IMR-90 (cell line): ENCODE measurements at places on chromosomes 13 and 19.

GRCh38 chr19:51602189-51602854 lies 27.9 kb downstream of the SIGLEC5 start:
- H3K4me3 ChIP-seq = no peak overlapping the region
- no peak overlapping the region for H3K27ac ChIP-seq
- DNase-seq = no peak
- no peaks in the 10 kb centered on the region for H3K4me1 ChIP-seq

- no peak overlapping the region for H3K4me3 ChIP-seq
- no peak overlapping the region for H3K27ac ChIP-seq
- no peaks in the 10 kb centered on the region for H3K36me3 ChIP-seq
- no peaks in the 10 kb centered on the region for H3K4me1 ChIP-seq
- DNase-seq = no peak
- H3K27me3 ChIP-seq = no peaks in the 10 kb centered on the region
Measured at GRCh38 chr13:111614613-111615012, 294.2 kb downstream of the TEX29 start.

- H3K4me1 ChIP-seq = peaks cover 4% of the 10 kb centered on the region
- H3K36me3 ChIP-seq = no peaks in the 10 kb centered on the region
- H3K27ac ChIP-seq = no peak overlapping the region; the same call in 1 of the 2 replicates
Measured at GRCh38 chr19:13637664-13638063, 126.7 kb upstream of the MRI1 start.

GRCh38 chr19:32824916-32825608 lies 44.5 kb downstream of the SLC7A9 start:
- peaks cover 14% of the 10 kb centered on the region for H3K27me3 ChIP-seq
- no peak overlapping the region for H3K4me3 ChIP-seq
- H3K4me1 ChIP-seq = no peaks in the 10 kb centered on the region

- H3K36me3 ChIP-seq = no peaks in the 10 kb centered on the region
- H3K4me3 ChIP-seq = no peak overlapping the region
- H3K27ac ChIP-seq = no peak overlapping the region
- DNase-seq = no peak
- peaks cover 10% of the 10 kb centered on the region; the same call in 1 of the 2 replicates for H3K27me3 ChIP-seq
Measured at GRCh38 chr13:35987572-35988513, 143.3 kb downstream of the DCLK1 start.

DNA sequence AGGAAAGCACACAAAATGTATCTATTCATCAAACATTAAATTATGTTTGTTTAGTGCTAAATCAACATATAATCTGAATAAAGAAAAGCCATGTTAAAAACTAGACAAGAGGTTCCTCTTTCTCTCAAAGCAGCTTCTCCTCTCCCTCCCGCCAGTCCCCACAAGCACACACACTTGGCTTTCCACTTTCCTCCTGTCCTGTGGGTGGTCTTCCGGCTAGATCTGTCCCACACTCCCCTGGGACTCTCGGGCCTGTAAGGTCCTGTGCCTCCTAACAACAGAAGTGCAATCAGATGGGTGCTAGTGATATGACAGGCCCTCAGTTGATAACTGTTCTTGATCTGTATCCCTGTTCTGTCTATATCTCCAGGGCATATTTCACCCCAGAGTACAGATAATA lies 45.6 kb upstream of the RAP2A start:
- no peak overlapping the region for H3K27ac ChIP-seq
- H3K4me3 ChIP-seq = no peak overlapping the region
- DNase-seq = no peak

GRCh38 chr13:98105929-98106336 lies 37.0 kb upstream of the FARP1 start:
- no peak overlapping the region for H3K4me3 ChIP-seq
- peaks cover 6% of the 10 kb centered on the region for H3K4me1 ChIP-seq

GRCh38 chr19:49468746-49469447 lies 5.1 kb upstream of the FLT3LG start:
- no peak for DNase-seq
- H3K4me3 ChIP-seq = no peak overlapping the region
- no peak overlapping the region for H3K27ac ChIP-seq
- H3K27me3 ChIP-seq = no peaks in the 10 kb centered on the region
- peaks cover 4% of the 10 kb centered on the region; the same call in 1 of the 2 replicates for H3K4me1 ChIP-seq
- peaks cover 5% of the 10 kb centered on the region; the same call in 1 of the 2 replicates for H3K36me3 ChIP-seq

GRCh38 chr19:38666663-38667511 lies 19.4 kb downstream of the ACTN4 start:
- H3K27me3 ChIP-seq = no peaks in the 10 kb centered on the region
